ENCODE measurements at places on chromosomes 11 and 22. TPM values are rescaled to one million over a fixed set of nuclear protein-coding genes. Genes with fewer than 3 reads are reported as not detected.

Gene NLRP14
- not detected for total RNA-seq

Gene INS
- total RNA-seq, result not detected

DNA sequence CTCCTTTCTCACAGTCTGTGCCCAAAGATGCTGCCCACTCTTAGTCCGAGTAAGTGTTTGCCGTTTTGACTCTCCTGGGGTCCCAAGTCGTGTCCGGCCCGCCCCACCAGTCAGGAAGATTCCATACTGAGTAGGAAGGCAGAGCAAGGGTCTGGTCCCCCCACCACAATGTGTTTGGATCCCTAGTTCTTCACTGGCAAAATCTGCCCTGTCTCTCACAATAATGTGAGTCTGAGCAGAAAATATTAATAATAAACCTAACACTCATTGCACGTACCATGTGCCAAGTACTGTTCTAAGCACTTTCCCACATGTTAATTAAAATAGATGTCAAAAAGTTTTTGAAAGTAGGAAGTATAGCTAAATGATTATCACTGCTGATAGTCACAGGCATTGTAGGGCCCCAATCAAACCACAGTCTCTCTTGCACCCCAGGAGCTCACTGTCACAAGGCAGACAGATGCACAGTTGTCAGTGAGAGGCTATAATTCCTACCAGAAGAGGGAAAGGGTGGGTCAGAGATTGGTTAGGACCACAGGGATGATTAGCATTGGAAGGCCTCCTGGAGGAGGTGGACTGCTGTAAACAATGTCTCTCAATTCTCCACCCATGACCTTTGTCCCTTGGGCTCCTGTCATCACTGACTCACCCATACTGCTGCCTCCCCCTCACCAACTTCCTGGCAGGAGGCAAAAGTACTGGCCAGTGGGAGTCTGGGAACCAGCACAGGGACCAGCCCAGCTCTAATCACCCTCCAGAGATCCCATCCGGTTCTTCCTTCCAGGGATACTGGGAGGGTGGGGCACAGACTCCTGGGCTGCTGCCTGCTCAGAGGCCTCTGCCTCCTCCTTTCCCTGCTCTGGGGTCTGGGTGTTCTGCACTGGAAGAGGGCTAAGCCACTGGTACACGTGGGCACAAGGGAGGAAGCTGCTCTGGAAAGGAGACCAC, 1.0 kb upstream of the POLD4 start:
- DNase-seq, result peak; percentile 42

GRCh38 chr11:9214765-9215164, 50.4 kb downstream of the DENND5A start:
- no peak for DNase-seq

DNA sequence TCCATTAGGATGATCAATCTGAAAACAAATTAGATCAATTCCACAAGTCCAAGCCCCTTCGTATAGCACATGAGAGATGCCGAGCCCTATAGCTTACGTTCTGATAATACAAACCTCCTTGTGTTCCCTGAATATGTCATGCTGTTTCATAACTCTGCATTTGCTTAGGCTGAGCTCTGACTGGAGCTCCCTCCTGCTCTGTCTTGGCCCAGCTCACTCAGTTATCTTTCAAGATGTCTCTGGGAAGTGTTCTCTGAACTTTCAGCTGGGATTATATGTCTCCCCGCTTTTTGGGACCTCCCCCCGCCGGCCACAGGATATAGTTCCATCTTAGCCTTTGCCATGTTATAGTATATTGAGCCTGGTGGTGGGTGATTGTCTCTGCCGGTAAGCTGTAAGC, 44.0 kb downstream of the FDX1 start:
- DNase-seq, result no peak

DNA sequence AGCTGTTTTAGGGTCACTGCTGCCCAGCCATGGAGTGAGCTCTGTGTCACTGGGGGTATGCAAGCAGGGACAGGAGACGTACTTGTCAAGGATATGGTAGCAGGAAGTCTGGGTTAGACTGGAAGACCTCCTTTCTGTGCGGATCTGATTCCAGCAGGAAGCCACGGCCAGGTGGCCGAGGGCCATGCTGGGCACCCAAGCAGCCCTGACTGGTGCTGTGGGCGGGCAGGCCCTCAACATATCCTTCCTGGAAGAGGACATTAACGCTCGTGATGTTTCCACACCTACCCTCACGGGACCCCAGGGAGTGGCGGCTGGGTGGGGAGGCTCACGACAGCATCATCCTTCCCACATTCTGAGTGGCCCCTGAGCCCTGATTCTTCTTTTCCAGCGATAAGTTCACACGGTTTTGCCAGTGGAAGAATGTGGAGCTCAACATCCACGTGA, 8.7 kb upstream of the ANKRD13D start:
- DNase-seq, result no peak

- DNase-seq, result no peak
Observed at GRCh38 chr11:47154616-47155570, 21.8 kb downstream of the ARFGAP2 start.

- DNase-seq, result no peak
Observed at GRCh38 chr11:133029107-133029506, 503.2 kb downstream of the OPCML start.
